ENCODE measurements at places on chromosomes 6 and 20. TPM values are rescaled to one million over a fixed set of nuclear protein-coding genes. Genes with fewer than 3 reads are reported as not detected.

The ULBP1 gene
- total RNA-seq: 0.14 TPM

DNA sequence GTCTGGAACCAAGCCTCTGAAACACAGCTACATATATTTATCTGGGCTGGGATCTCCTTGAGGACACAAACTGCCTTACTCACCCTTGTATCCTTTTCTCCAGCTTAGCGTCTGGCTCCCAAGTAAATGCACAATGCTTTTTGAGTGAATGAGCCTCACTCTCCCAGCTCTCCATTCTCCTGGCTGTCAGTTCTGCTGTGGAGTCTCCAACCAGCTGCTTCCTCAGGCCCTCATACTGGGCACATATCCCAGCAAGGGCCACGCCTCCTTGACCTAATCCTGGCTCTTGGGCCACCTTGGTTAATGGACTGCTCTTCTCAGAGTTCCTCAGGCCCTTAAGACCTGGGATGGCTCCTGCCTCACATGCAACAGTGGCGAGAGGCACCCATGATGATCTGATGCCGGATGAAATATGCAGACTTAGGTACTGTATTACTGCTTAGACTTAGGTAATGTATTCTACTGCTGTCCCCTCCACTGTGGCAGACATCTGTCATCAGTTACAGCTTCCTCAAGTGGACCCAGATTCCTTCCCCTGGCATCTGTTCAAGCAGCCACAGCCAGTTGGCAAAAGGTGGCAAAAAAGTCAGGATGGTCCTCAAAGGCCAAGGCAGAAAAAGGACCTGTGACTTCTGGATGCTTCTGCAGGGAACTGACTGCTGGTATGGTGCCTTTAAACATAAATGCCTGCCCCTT is 16.5 kb downstream of the SNHG17 start:
- H3K4me1 ChIP-seq: no peaks in the 10 kb centered on the region
- DNase-seq: no peak
- H3K36me3 ChIP-seq: peaks cover 9% of the 10 kb centered on the region

- H3K4me3 ChIP-seq: no peak overlapping the region
- peaks cover 35% of the 10 kb centered on the region for H3K36me3 ChIP-seq
- no peak for DNase-seq
- no peak overlapping the region for H3K27ac ChIP-seq
Observed at GRCh38 chr6:73604020-73604419, 49.8 kb downstream of the SLC17A5 start.

- no peaks in the 10 kb centered on the region for H3K4me1 ChIP-seq
- H3K36me3 ChIP-seq: peaks cover 73% of the 10 kb centered on the region
- no peak overlapping the region for H3K27ac ChIP-seq
- no peaks in the 10 kb centered on the region for H3K27me3 ChIP-seq
- no peak for DNase-seq
Observed at GRCh38 chr6:89729818-89730217, 89.8 kb downstream of the MDN1 start.

GRCh38 chr6:96460052-96460700 is 61.4 kb upstream of the UFL1 start:
- no peak for DNase-seq
- no peak overlapping the region for H3K27ac ChIP-seq
- no peaks in the 10 kb centered on the region for H3K27me3 ChIP-seq
- no peak overlapping the region for H3K4me3 ChIP-seq
- no peaks in the 10 kb centered on the region for H3K36me3 ChIP-seq

The HDGFL1 gene
- not detected for total RNA-seq

DNA sequence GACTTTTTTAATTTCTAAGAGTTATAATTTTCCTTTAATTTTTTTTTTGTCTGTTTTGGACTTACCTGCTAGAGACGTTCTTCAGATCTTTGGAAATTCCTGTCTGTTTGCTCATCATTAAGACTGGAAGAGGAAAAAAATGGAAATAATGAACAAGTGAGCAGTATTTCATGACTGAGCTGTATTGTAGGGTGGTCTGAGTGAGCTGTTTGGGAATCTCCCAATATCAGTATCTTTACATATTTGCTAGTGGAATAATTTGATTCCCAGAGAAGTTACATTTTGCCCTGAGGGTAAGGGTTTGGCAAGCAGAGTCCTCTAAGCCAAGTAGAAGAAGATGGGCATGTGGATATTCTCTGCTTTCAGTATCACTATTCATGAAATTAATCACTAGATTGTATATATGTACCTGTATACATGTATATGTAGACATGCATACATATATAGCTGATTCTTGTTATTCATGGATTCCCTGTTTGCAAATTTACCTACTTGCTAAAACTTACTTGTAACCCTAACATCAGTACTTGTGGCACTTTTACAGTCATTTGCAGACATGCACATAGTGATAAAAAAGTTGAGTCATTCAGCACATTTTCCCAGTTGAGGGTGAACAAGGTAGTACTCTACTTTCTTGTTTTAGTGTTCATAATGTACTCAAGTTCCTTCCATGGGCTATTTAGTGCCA is 13.5 kb downstream of the ZC2HC1B start:
- H3K36me3 ChIP-seq: no peaks in the 10 kb centered on the region
- H3K4me1 ChIP-seq: no peaks in the 10 kb centered on the region
- no peak overlapping the region for H3K4me3 ChIP-seq
- no peaks in the 10 kb centered on the region for H3K27me3 ChIP-seq

DNA sequence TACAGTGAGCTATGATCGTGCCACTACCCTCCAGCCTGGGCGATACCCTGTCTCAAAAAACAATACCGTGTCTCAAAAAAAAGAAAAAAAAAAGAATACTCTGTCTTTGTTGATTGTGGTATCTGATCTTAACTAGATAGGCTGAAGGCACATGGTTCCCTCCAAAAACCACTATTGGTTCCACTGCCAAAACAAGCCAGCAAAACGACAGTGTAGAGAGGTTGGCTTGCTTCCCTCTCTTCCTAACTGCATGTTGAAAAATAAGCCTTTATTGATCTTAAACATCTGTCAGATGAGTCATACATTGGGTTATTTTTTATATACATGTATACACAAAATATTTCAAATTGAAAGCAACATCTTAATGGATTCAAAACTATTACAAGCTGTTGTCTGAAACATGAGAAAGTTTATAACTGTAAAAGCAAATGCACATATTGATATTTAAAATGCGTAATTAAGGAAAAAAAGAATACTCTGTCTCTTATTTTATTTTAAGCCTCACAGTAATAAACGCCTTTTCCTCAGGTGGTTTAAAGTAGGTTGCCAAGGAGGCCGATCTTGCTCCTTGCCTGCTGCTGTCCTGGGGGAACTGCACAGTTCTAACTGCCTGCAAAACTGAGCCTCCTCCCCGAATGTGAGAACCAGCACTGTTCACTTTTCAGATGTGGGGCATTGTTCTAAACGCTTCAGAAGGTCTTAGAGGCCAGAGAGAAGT is 7.0 kb upstream of the NINL start:
- no peak for DNase-seq
- no peak overlapping the region for H3K27ac ChIP-seq
- H3K4me1 ChIP-seq: no peaks in the 10 kb centered on the region
- H3K27me3 ChIP-seq: no peaks in the 10 kb centered on the region

DNA sequence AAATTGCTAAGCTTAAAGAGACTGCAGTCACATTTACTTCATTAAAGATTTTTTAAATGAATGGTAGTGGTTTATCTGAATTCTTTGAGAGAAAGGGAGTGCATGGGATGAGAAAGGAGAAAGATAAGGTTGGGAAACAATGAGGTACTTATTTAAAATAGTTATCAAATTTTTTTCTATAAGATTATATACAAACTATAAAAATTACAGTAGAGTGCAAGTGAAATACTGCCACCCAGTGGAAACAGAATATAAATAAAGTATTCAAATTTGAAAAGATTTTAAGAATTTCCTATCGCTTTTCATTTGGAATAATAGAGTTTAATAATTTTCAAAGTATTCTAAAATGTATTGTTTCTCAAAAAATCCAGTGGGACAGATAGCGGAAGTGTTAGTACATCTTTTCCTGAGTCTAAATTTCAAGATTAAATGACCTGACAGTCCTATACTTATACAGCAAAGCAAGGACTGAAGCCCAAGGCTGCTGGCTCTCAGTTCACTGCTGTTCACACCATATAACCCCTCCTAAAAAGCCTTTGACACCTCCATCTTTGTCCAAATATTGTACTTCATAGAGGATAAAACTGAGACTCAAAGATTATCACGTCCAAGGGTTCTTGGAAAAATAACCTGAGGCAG is 31.1 kb downstream of the EPM2A start:
- no peaks in the 10 kb centered on the region for H3K27me3 ChIP-seq
- H3K36me3 ChIP-seq: no peaks in the 10 kb centered on the region
- H3K27ac ChIP-seq: no peak overlapping the region
- H3K4me1 ChIP-seq: no peaks in the 10 kb centered on the region

- H3K36me3 ChIP-seq: no peaks in the 10 kb centered on the region
- no peak overlapping the region for H3K27ac ChIP-seq
- H3K4me3 ChIP-seq: no peak overlapping the region
- DNase-seq: no peak
- peaks cover 10% of the 10 kb centered on the region for H3K4me1 ChIP-seq
- H3K27me3 ChIP-seq: no peaks in the 10 kb centered on the region
Observed at GRCh38 chr20:53080969-53081871, 109.1 kb downstream of the TSHZ2 start.

DNA sequence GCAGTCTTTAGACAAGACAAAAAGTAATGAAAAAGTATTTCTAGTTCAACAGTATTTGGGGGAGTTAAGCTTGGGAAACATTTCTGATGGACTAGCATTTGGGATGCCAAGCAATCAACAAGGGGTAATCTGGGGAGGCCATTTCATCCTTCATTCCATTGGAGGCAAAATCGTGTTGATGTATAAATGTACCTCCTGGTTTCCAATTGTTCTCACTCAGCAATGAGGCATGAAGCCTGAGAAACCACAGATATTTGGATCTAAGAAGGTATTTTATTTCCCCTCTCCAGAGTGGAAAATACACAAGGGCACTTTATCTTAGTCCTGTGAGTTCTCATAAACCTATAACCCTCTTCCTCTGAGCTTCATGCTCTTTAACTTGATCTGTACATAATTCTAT is 68.2 kb downstream of the TBX18 start:
- H3K4me3 ChIP-seq: no peak overlapping the region
- H3K27me3 ChIP-seq: no peaks in the 10 kb centered on the region
- H3K4me1 ChIP-seq: no peaks in the 10 kb centered on the region
- DNase-seq: no peak
- H3K36me3 ChIP-seq: no peaks in the 10 kb centered on the region
- no peak overlapping the region for H3K27ac ChIP-seq

All from T-cell (primary cell).